Cerebellar cortex (tissue), 1 donor: ENCODE measurements at places on chromosomes 6 and 20.

DNA sequence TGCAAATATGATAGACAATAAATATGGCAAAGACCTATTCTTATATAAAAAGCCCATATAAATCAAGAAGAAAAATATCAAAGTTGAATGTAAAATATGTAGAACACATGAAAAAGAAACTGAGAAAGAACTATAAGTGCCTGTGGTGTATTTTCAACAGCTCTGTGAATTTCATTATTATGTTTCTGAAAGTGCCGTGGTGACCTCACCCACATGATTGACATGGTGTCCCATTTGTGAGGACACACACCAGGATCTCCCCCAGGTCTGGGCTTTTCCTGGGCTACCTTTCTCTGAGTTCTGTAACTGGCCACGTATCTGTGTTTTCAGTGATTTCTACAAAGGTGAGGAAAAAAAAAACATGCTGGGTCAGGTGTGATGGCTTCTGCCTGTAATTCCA, 86.7 kb downstream of the BMP6 start:
- no peak for DNase-seq

DNA sequence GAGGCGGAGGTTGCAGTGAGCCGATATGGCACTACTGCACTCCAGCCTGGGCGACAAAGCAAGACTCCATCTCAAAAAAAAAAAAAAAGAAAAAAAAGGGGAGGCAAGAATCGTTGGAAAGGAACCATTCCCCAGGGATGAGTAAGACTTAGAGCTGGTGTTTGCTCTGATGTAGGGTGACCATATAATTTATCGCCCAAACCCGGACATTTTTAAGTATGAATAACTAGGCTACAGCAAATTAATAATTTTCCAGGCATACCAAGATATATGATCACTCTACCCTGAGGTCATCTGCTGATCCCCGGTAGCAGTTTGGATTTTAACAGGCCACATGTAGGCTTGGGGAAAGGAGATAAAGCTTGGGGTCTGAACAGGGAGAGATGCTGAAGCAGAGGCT, 260.9 kb downstream of the BTBD9 start:
- no peak for DNase-seq

DNA sequence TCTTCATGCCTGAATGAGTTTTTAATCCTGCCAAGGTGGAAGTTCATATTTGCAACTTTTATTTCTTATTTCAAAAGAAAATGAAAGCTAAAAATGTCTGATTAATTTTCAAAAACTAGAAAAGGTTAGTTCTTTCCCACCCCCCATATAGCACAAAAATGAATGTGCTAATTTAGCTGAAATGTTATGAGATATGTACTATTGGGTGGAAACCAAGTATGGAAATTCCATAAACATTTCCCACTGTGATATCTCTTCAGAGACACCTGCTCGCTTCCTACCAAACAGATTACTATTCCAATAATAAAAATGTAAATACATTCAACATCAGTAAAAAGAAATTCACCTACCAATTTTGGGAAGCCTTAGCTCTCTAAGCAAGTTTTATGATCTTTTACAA, 678.6 kb upstream of the ID4 start:
- DNase-seq, result no peak

- no peak for DNase-seq
These were observed 94.4 kb downstream of the ADGRB3 start for GRCh38 chr6:68729377-68729903.

- no peak for DNase-seq
These were observed 7.7 kb downstream of the NPEPL1 start for GRCh38 chr20:58700121-58700821.

GRCh38 chr6:136886091-136886490, 36.0 kb upstream of the SLC35D3 start:
- no peak for DNase-seq

DNA sequence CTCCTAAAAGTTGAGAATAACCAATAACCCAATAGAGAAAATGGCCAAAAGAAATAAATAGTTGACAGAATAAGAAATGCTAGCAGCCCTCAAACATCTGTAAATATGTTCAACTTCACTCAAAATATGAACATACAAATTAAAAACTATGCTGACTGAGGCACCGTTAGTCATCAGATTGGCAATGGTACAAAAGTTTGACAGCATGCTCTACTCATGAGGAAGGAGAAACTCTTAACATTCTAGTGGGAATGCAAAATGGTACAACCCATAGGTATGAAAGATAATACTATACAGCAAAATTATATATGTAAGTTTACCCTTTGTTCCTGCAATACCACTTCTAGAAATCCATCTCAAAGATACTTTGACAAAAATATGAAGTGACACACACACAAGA, 1.6 kb upstream of the ZSCAN12 start:
- no peak for DNase-seq

DNA sequence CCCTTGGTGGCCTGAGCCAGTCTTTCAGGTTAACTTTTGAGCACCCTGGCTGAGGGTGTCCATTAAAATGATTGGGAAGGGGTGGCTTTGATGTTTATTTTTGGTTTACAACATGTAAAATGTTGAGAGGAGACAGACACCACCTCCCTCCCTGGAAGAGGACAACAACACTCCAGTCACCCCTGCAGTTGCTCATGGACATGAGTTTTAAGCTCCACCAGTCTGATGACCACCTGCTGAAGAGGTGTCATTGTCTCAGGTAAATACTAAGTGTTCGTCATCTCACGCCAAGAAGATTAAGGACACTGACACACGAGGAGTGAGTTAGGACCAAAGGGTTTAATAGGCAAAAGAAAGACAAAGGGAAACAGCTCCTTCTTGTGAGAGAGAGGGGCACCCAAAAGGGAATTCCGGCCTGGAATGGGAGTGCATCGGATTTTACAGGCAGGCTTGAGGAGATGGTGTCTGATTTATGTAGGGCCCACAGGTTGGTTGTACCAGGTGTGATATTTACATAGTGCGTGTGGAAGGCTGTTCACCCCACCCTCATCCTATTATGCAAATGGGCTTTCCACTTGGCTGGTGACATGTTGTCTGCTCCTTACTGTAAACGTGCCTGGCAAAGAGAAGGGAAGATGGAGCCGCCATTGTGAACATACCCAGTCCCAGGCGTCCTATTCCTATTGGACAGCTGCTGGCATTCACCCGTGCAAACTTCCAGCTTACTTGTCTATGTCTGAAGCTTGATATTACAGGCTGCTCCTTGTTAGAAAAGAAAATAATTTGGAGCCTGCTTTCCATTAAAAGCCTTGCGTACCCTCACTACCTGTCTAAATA, 6.6 kb downstream of the HLA-B start:
- no peak for DNase-seq

- DNase-seq, result no peak
These were observed 104.9 kb downstream of the OGFRL1 start for GRCh38 chr6:71393471-71393870.

DNA sequence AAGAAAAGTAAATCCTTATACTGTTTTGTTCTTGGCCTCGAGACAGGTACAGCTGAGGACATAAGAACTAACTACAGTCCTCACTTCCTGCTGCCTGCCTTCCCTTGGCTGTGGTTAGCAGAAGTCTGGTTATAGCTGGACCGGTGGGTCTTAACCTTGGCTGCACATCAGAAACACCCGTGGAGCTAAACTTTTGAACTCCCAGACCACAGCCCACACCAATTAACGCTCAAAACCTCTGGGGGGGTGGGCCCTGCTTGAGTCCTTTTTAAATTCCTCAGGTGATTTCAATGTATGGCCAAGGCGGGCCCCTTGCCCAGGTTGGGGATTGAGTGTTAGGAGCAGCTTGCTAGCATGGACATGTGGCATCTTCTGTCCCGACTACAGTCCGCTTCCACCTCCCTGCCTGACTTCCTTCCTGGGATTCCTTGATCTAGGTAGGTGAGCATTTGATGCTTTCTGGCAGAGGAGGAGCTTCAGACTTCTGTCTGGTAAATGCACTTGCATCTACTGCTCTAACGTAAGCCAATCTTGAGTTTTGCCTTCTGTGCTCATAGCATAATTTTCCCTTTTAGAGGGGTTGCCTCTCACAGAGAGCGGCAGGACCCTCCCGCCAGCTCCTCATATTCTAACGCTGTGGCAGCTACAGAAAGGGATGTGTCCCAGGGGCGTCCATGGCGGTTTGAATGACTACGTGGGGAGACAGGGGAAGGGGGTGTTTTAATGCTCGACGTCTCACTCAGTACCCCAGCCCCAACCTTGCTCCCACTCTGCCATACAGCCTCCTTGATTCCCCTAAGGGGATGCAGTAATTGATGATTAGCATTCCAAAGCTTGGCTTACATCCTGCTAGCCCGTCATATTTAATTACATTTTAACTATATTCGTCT, 390.1 kb downstream of the ZFAND3 start:
- no peak for DNase-seq

DNA sequence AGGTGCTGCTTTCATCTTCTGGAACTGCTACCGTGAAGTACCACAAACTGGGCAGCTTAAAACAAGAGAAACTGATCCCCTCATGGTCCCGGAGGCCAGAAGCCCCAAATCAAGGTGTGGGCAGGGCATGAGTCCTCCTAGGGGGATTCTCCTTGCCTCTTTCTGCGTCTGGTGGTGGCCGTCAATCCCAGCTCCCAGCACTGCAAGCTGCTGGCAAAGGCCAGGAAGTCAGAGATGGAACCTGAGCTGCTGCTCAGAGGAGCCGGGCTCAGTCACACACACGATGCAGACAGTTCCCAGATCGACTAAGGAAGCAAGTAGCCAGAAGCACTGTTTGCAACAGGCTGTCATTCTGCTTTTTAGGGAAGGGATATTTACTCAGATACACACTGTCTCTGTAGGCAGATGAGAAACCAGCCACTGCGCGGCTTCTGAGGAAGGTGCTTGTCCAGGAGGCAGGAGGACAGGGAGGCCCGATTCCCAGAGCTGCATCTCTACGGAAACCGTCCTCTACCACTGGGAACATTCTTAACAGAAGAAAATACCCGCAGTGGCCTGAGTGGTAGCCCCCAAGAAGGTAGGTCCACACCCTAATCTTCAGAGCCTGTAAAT, 15.5 kb downstream of the BHLHE23 start:
- DNase-seq, result no peak

GRCh38 chr6:100378576-100378975, 86.1 kb downstream of the SIM1 start:
- no peak for DNase-seq

DNA sequence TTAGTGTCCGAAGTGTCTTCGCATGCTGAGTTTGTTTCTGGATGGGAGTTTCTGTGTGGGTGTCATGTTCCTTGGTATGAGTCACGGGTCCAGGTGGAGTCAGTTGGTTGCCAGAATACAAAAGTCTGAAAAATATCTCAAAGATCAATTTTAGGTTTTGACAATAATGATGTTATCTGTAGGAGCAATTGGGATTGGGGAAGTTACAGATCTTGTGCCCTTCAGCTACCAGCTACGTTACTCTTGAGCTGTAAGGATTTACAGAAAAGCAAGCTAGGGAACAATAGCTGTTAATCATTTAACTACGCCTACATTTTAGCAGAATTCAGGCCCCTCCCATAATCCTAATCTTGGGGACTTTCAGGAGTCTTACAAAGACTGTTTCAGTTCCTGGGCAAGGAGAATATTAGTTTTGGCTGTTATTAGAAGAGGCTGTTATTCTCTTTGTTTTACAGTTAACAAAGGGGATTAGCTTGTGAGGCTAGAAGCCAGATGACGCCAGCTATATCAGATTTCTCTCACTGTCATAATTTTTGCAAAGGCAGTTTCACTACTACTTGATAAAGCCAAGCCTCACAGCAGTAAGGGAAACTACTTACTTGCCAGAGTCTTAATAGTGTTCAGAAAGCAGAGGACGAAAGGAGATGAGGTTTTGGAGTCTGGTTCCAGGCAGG, 15.4 kb upstream of the SLC22A16 start:
- peak; percentile 51 for DNase-seq

DNA sequence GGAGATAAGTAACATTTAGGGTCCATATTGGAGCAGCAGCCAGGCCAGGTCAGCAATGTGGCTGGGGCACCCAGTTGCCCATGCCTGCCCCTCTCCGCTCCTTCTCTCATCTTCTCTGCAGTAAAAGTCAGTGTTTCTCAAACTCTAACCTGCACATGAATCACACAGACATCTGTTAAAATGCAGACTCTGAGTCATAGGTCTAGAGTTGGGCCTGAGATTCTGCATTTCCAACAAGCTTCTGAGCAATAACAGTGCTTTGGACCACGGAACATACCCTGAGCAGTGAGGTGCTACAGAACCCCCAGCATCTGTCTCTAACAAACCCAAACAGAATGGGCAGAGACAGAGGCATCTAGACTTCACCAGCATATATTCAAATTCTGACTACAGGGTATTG, 10.1 kb downstream of the PHF10 start:
- no peak for DNase-seq

GRCh38 chr20:63027922-63028389, 21.2 kb upstream of the BHLHE23 start:
- DNase-seq, result peak; percentile 29

- no peak for DNase-seq
These were observed 437 bp upstream of the CDKAL1 start for GRCh38 chr6:20533746-20534294.

- DNase-seq, result peak; percentile 56
These were observed 24.8 kb downstream of the ZNF311 start for GRCh38 chr6:28980137-28980851.

DNA sequence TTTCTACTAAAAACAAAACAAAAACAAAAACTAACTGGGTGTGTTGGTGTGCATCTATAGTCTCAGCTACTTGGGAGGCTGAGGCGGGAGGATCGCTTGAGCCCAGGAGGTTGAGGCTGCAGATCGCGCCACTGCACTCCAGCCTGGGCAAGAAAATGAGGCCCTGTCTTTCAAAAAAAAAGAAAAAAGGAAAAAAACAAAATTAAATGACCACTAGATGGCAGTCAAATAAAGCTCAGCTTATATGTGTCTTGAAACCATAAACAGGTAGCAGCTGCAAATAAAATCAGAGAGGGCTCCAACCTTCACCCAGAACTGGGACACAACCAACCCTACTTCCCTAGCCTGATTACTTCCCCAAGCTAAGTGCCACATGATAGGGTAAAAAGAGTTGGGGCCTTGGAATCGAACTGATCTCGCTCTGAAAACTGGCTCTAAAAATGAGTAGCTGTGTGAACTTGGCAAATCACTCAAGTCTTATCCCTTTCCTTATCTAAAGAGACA, 67.1 kb upstream of the ADGRF4 start:
- peak; percentile 77 for DNase-seq

GRCh38 chr20:44584162-44584561, 1.8 kb downstream of the PKIG start:
- DNase-seq, result no peak
